ENCODE measurements at places on chromosomes 6 and 20.

- DNase-seq: no peak
These were observed 35.1 kb upstream of the PRELID3B start for GRCh38 chr20:59077705-59078104.

DNA sequence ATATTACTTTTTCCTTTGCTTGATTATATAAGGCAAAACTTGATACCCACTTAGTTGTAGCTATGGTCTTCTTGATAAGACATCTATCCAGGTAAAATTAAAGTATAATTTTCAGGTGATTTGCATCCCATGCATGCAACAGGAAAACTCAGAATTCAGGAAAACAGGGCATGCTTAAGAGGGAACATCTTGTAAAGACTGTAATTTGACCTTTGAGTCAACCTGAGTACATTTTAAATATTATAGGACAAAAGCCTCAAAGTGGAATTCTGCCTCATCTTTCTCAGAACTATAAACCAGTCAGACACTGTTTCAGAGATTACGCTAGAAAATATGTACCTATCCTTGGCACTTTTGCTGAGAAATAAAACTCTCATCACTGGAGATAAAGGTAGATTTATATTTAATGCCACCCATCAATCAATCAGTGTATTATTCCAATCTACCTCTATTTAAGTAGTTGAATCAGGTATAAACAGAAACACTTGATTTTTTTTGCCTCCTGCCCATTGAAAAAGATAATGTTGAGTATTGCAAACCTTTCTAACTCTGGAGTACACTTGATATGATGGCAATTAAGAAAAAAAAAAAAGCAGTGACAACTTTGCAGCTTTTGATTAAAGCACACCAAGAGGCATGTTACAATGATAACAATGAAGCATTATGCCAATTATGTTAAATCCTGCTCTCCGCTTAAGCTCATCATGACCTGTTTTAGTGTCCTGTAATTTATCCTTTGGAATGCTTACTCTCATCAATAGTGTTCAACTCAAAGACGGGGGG, 2.8 kb downstream of the CITED2 start:
- no peak for DNase-seq

- DNase-seq: no peak
These were observed 22.2 kb upstream of the MTRF1L start for GRCh38 chr6:153024709-153025017.

DNA sequence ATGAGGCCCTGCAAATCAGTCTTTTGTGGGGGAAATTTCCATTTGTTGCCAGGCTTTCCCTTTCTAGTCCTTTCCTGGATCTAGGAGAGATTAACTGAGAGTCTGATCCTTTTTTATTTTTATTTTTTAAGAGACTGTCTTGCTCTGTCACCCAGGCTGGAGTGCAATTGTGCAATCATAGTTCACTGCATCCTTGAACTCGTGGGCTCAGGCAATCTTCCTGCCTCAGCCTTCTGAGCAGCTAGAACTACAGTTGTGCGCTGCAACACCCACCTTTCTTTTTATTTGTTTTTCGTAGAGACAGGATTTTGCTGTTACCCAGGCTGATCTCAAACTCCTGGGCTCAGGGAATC, 22.9 kb downstream of the OR2B2 start:
- DNase-seq: no peak

DNA sequence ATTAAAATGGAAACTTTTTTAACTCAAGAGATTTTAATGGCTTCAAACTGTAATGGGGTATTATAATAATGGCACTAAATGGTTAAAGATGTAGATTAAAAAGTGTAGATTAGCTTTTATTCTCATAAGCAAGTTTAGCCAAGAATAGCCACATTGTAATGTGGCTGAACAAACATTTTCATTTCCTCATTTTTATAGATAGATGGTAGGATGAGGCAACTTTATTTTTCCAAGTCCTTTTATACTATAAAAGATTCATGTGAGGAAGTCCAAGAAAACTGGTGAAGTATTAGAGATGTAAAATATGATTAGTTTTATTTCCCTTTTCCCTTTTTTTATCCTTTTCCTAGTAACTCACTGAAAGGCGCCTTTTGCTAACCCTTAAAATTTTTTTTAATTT, 88.8 kb downstream of the ATRN start:
- DNase-seq: no peak

DNA sequence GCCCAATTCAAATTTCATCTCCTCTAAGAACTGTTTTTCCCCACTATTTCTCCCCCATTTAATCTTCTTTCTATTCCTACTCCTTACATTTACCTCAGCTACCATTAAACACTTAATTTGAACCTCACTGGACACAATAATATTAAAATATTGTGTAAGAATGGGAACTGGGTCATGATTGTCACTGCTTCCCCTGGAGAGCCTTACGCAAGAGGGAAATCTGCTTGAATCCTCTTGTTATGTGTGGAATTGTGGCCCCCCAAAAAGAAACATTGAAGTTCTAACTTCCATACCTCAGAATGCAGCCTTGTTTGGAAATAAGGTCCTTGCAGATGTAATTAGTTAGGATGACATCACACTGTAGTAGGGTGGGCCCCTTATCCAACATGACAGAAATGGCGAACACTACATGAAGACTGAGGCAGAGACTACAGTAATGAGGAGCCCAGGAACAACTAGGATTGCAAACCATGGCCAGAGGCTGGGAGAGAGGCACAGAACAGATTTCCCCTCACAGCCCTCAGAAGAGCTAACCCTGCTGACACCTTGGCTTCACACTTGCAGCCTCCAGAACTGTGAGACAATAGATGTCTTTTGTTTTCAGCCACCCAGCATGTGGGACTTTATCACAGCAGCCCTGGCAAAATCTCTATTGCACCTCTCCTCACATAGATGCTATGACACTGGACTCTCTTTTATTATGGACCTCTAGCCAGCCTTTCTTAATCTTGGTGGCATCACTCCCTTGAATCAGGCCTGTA, 29.9 kb downstream of the HIVEP2 start:
- DNase-seq: no peak

GRCh38 chr6:90186637-90187371, 109.8 kb downstream of the BACH2 start:
- DNase-seq: no peak

- no peak for DNase-seq
These were observed 4.4 kb upstream of the KCNS1 start for GRCh38 chr20:45105317-45105716.

- no peak for DNase-seq
These were observed 71.7 kb upstream of the MAP3K4 start for GRCh38 chr6:160919723-160920440.

DNA sequence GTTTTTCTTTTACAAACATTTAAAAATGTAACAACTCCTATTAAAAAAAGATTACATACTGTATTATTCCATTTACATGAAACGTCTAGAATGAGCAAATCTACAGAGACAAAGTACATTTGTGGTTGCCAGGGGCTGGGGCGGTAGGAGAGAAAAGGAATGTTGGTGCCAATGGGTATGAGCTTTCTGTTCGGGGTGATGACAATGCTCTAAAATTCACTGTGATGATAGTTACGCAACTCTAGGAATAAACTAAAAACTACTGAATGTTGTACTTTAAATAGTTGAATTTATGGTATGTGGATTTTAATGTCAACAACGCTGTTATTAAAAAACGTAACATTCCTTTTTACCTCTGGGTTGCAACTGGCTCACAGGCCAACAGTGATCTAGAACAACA, 211.1 kb downstream of the GMDS start:
- DNase-seq: no peak

GRCh38 chr20:17897566-17898307, 70.9 kb downstream of the SNX5 start:
- no peak for DNase-seq

DNA sequence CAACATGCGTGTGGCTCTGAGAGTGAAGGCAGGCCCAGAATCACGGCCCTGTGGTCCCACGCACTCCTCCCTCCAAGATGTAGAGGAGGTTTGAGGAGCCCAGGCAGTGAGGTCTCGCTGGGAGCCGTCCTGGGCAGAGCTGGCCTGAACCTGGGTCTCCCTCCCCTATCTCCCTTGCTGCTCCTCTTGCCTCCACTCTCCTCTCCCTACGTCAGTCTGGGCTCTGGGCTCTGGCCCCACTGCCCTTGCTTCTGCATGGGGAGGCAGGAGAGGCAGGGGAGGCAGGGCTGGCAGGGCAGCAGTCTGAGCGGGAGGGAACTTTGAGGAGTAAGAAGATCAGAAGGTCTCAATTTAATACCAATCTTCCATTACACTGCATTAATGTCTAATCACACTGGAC, 375.1 kb downstream of the ZFAND3 start:
- DNase-seq: no peak

- no peak for DNase-seq
These were observed 8.8 kb downstream of the GATA5 start for GRCh38 chr20:62466806-62467537.

DNA sequence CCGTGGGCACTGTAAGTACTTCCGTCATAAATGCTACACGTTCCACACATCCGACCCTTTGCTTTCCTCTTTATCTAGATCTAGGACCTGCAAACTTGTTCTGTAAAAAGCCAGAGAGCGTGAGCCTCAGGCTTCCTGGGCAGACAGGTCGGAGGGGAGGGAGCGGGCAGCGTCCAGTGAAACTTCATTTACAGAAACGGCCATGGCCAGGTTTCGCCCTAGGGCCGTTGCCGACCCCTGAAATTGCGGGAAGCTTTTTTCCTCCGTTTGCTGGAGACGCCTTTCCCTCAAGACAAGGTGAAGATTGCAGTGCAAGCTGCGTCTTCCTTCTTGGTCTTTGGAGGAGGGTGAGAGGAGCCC, 155.4 kb downstream of the DLL1 start:
- no peak for DNase-seq

DNA sequence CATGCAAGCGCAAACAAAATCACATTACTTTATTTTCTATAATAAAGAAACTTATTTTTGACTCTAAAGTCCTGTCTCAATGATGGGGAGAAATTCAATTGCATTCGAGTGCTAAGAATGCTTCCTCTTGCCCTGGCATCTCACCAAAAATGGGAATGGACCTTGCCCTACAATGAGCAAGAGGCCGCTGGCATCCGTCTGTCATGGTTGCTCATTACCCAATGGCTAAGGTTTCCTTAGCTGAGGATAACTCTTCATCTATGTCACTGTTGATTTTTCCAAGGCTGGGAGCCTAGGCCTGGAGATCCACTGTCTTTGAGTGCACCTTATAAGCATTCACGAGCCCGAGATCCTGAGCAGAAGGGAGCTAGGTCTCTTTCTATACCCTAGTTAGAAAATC, 471.3 kb upstream of the NRSN1 start:
- DNase-seq: no peak

DNA sequence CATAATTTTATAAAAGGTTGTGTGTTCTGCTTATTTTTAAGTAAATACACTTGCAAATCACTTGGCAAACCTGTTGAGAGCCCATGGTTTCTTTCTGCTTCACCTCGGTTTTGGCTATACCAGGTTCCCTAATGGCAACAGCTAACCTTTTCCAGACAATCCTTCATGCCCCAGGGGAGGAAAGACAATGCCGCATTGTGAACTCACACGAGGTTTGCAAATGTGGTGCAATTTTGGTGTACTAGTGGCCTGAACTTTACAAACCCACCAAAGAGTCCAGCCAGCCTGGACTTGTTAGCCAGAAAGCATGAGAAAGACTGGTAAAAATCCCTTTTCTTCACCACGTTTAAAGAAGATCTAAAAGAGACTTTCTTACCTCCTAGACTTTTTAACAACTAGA, 84.8 kb upstream of the SOX4 start:
- DNase-seq: no peak

DNA sequence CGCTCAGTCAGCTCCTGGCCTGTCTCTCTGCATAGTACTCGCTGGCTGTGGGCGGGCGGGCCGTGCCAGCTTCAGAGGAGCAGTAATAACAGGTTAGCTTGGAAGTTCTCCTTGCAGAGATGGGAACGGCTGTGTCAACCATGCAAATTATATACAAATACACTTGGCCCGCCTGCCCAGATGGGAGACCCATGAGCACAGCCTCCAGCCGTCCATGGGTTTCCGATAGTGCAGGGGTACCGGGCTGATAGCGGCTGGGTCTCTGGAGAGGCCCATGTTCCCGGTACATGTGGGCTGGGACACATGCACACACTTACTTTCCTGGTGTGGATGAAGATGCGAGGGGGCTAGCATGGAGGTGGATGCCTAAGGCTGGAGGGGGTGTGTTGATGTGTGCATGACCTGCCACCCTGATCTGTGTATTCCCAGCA, 12.8 kb upstream of the ZNF831 start:
- DNase-seq: no peak

GRCh38 chr20:1302685-1303541, 26.0 kb downstream of the SDCBP2 start:
- DNase-seq: no peak

DNA sequence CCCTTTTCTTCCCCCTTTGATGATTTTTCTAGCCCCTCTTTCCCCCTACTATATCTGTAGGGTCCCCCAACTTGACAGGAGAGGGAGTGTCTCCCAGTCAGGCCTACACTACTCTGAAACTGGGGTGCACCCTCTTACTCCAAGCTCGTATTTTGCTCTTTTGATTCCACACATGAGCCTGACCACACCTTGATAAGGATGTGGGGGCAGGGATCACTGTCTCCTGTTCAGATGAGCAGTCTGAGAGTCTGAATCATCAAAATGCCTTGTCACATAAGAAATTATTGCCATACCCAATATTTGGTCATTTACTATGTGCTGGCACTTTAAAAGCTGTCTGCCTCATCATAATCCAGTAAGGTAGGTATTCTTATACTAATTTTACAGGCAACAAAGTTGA, 15.9 kb downstream of the PNPLA1 start:
- DNase-seq: no peak

- DNase-seq: no peak
These were observed 11.2 kb upstream of the HDDC2 start for GRCh38 chr6:125312950-125313349.

- no peak for DNase-seq
These were observed 32.9 kb downstream of the PMEPA1 start for GRCh38 chr20:57676589-57677583.

DNA sequence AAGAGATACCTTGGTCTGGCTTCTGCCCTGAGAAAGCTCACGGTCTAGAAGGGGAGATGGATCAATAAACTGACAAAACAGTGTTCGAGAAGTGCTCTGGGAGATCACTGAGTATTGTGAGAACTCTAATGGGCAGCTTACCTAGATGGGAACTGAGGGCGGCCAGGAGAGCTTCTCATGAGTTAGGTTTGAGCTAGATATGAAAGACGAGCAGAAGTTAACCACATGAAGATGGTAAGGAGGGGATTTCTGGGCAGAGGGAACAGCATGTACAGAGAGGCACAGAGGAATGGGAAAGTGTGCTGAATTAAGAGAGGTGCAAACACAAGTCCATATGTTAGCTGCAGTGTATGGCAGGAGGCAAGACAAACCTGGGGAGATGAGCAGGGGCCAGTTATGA, 11.9 kb downstream of the ZFAND3 start:
- no peak for DNase-seq

DNA sequence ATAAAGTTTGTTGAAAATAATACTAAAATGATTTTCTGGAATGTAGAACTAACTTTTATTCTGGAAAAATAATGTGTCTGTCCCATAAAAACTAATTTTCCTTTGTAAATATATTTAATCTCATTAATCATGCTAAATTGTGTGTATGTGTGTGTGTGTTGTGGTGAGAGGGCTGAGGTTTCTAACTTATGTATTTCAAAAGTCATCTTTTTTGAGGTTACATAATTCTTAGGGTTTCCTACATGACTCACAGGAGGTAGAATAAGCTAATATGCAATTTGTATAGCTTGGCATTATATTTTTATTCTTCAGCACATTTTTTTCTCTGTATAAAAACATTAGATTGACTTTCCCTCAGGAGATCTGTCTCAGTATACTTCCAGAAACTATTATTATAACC, 64.1 kb upstream of the CLVS2 start:
- no peak for DNase-seq
